ENCODE measurements at places on chromosomes 3 and 15.

DNA sequence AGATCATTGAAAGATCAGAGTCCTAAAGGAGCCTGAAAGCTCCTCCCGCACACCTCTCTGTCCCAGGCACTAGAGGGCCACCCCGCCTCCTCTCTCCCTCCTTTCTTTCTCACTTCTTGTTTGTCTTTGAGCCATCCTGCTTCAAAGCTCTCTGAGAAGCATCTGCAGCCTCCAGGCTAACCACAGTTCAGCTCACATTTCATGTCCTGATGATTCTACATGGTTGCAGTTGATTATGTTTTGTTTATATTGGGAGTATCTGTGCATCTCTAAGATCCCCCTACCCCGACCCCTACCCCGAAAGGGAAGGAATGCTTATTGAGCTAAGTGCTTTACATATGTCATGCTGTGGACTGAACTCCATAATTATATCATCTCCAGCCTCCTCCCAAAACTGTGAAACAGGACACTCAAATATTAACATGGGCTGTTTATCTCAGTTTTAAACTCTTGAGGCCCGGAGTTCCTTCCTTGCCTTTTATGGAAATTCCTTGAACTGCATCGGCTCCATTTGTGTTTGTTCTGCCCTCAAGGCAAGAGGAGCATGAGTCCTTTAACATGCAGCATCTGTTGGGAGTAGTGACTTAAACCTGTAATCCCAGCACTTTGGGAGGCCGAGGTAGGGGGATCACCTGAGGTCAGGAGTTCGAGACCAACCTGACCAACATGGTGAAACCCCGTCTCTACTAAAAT lies 30.9 kb downstream of the MGLL start:
- no peak for DNase-seq

- no peak for DNase-seq
These were observed 52.7 kb downstream of the RPN1 start for GRCh38 chr3:128597900-128598299.

- DNase-seq, result peak; percentile 51
These were observed at the start of gene MITF for GRCh38 chr3:69739204-69740102. Gene MITF, plus strand, starts transcription at chr3:69739464. Its CDS starts 134 bp downstream, at chr3:69739598.

- DNase-seq, result no peak
These were observed 63.2 kb downstream of the PDZRN3 start for GRCh38 chr3:73561494-73561893.

DNA sequence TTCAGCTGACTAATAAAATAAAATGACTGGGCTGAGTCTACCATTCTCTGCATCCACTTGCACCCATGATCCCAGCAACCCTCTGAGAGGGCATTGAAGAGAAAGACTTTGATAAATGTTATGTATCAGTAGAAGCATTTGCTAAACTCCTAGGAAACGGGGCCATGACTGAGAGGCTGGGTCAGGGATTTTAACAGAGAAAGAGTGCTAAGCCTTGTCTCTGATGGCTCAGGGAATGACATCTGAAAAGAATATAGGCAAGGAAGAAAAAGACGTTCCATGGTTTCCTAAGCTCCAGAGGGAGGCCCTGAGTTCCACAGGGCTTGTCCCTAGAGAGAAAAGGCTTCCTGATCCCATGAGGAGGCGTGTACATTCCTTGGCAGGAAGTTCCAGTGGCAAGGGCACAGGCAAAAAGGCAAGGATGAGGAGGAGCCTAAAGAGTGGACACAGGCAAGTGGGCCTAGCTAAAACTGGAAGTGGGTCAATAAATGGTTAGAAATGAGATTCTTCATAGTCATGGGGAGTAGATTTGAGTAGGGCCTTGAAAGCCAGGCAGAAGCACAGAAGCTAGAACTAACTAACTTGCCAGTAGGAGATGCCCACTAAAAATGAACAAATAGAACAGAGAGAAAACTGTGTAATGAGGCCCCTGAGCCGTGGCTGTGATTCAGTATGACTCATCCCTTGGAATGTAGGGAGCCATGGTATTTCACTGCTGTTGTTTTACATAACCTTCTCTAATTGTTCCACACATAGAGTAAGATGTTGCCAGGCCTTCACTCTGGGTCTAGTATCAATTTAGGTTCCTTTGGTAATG lies 44.9 kb upstream of the MANF start:
- DNase-seq, result peak; percentile 89

DNA sequence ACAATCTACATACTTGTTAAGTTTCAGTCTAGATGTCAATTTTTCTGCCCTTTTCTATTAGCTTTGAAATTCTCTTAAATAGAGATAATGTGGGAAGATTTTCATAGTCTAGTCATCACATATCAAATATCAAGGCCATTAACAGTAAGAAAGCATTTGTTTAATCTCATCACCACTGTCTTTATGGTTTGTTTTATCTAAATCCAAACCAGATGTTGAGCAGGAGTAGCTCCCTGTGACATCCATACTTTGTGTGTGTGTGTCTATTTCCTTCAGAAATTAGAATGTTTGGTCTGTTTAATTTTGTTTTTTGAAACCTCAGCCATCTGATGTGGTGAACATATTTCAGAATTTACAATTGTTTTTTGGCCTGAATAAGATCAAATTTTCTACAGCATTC lies 23.1 kb upstream of the GOLGA8B start:
- DNase-seq, result no peak

- DNase-seq, result no peak
These were observed 44.5 kb downstream of the NEK10 start for GRCh38 chr3:27324686-27325085.

- DNase-seq, result no peak
These were observed 27.3 kb upstream of the SPTBN5 start for GRCh38 chr15:41921167-41921566.

- DNase-seq, result peak; percentile 64
These were observed 7.0 kb upstream of the CD276 start for GRCh38 chr15:73677146-73677607.

DNA sequence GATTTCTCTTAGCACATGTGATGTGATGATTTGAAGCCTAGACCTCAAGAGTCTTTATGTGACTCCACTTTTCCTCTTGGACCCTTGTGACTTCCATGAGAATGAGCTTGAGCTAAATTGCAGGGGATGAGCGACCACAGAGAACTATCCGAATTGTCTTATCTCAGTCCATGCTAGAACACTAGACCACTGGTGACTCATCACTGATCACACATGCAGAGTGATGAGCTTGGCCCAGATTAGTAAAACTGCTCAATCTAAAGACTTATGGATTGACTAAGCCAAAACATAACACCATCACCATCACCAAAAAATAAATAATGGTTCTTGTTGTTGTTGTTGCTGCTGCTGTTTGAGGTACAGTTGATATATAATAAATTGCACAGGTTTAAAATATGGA lies 114.1 kb upstream of the CFAP20DC start:
- DNase-seq, result no peak

- DNase-seq, result no peak
These were observed 68.4 kb downstream of the FSIP1 start for GRCh38 chr15:39714251-39714650.

GRCh38 chr3:154244644-154245043 lies 79.6 kb downstream of the DHX36 start:
- DNase-seq, result peak; percentile 11

DNA sequence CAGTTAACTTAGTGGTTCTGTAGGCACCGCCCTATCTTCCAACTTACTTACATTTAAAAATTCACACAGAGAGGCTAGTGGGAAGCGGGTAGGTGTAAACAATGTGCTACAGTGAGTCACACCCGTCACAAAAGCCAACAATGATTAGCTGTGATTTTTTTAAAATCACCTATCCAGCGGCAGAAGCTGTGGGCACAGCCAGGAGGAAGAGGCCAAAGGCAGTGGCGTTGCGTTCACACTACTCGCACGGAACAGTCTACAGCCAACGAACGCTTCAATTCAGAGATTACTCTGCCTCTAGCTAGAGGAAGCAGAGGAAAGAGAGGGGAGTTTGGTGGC lies 2.5 kb upstream of the NLGN1 start:
- peak; percentile 74 for DNase-seq

DNA sequence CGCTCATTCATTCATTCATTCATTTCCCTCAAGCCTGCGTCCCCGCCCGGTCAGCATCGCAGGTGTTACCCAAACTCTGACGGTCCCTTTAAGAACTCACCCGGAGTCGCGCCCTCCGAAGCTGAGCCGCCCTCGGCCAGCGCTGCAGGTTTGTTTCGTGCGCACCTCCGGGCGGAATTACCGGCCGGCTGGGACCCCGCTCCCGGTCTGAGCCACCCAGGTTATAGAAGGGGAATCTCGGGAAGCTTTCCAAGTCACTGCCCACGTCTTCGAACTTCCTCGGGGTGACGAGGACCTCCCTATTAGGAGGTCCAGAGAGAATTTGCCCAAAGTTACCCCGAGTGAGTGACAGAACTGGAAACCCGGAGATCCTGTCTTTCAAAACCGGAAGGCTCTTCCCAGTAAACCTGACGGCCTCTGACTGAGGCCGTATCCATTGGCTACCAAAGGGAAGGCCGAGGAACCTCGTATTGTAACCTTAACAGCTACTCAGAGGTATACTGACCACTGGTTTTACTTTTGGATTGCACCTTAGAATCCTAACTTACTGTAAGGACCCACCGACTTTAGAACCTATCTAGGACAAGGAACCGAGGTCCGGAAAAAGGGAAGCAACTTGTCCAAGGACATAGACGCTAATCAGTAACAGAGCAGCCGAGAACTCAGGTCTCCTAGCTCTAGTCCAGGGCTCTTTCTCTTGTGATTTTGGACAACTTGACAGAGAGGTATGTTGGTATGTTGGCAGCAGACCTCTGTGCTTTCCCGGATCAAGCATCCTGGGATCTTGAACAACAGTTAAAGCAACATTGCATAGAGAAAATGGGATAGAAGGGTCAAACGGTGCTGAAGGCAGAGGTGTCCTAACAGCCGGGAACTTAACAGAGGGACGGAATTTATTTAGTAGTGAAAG lies 788 bp upstream of the DLG1 start:
- no peak for DNase-seq

DNA sequence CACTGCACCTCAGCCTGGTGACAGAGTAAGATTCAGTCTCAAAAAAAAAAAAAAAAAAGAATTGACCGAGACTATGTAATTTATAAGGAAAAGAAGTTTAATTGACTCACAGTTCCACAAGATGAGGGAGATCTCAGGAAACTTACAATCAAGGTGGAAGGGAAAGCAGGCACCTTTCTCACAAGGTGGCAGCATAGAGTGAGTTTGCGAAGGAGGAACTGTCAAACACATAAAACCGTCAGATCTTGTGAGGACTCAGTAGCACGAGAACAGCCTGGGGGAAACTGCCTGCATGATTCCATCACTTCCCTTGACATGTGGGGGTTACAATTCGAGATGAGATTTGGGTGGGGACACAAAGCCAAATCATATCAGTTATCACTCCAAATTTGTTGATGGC lies 380.9 kb downstream of the EDEM1 start:
- no peak for DNase-seq

DNA sequence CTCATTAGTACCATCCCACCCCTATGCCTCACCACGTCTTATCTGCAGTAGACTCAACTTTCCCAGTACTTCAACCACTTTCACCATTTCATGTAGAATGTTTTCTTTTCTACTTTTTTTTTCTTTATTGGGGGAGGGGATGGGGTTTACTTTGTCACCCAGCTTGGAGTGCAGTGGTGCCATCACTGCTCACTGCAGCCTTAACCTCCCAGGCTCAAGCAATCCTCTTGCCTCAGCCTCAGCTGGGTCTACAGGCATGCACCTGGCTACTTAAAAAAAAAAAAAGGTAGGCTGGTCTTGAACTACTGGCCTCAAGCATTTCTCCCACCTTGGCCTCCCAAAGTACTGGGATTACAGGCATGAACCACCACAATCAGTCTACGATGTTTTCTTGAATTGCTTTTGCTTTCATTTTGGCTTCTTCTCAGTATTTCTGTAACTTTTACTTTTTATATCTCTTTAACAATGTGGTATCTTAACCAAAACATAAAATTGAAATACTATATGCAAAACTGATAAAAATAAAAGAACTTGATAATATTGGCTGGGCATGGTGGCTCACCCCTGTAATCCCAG lies 44.9 kb upstream of the CHL1 start:
- DNase-seq, result no peak

DNA sequence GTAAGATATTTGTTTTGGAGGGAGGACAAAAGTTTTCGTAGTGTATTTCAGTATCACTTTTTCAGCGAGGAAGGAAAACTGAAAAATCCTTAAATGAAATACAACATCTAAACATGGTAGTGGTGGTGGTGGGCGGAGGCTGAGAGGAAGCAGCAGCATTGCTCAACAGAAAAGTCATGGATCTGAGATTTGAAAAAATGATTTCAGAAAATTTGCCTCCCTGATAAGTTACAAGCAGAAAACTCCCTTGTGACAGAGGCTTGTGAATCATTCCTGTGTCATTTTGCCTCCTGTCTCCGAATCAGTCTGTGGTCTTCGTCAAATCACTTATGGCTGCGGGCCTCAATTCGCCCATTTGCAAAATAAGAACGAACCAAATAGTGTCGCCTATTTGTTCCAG lies 965 bp upstream of the CRBN start:
- DNase-seq, result no peak

DNA sequence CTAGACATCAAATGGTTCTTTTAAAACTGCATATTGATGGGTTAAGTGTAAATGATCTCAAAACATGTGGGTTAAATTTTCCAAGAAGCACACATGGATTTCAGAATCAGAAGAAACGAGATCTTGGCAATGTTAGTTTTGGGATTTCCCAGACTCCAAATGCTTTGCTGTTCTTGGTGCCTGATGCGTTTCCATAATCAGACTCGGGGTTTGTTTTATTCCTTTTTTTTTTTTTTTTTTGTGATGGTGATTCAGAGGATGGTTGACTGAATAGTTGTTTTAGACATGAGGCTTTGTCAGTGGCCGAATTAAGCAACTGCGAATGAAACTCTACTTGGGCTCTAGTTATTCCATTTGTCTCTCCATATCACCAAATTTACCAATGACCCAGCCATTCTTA lies 52.2 kb upstream of the FAM98B start:
- no peak for DNase-seq

DNA sequence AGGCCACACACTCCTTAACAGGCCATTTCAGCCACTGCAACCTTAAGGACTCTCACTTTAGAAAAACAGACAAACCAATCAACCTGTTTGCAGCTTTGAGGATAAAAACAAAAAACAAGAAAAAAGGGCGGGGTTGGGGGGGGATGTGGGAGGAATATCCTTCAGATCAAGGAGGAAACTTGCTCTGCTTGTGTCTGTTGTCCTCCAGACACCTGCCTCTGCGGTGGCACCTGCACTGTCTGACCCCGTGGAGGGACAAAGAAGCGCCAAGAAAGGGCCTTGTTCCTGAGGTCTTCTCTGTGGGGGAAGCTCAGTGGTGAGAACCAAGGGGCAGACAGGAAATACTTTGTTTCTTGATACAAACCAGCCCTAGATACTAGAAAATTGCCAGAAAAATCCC lies 70.5 kb downstream of the POLR2M start:
- DNase-seq, result no peak

- no peak for DNase-seq
These were observed 580.0 kb downstream of the FOXP1 start for GRCh38 chr3:71003511-71003910.

- no peak for DNase-seq
These were observed 33.4 kb upstream of the PCSK6 start for GRCh38 chr15:101522621-101523559.

GRCh38 chr3:24526640-24527212 lies 32.1 kb upstream of the THRB start:
- DNase-seq, result no peak
